ENCODE measurements at places on chromosomes 13 and 19.

GRCh38 chr13:69793783-69794453, 313.7 kb upstream of the ATXN8OS start:
- DNase-seq, result no peak

GRCh38 chr19:52227196-52227940, 37.5 kb downstream of the PPP2R1A start:
- DNase-seq, result no peak

GRCh38 chr13:29956853-29957252, 106.4 kb upstream of the UBL3 start:
- DNase-seq, result no peak

DNA sequence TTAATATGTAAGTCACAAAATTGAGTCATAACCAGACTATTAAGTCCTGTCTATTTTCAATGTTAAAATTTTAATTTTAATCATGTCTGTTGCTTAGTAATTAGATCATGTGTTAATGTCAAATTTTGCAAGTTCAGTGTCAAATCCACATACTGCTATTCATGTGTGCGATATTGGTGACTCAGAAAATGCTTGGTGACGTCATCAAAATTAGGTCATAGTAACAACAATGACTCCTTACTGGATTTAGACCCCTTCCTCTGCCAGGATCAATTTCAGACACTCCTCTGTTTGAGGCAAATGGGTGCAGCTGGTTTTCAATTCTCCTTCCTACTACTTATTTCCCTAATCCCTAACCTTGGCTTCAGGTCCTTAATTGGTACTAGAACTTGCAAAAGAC, 1394.3 kb upstream of the SLC10A2 start:
- DNase-seq, result no peak

DNA sequence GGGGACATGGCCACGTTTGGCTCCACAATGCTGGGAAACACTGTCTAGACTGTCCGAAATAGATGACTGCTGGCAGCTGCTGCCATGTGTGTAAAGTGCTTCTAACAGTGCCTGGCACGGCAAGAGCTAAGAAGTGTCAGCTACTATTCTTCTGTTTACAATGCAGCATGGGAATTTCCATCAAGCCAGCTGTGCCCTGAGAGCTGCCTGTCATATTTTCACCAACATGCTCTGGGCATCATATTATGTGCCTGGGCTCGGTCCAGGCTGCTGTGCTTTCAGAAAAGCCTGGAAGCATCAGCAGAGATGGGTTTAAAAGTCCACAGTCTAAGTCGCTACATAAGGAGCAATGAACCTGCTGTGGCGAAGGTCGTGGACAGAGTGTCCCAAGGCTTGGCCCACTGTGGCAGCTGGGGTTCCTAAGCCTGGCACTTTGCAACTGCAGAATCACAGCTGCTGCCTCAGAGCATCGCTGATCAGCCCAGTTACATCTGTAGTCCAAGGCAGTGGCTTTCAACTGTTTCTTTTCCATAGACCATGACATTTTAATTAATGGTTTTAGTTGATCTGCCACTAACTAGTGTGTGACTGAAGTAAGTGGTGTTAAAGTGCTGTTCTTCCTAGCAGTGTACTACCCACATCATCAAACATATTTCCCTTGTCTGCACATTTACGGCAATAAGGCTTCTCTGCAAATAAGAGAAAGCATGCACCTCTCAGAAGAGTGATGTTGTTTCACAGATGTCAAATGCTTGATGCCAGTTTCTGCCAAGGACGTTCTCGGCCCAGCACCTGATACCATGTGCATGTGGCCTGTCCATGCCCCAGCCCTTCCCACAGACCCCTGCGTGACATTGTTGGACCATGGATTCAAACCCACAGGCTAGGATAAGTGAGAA, 95.7 kb upstream of the C1QTNF9B start:
- DNase-seq, result no peak

GRCh38 chr13:46288570-46289259, 77.0 kb downstream of the LRRC63 start:
- peak; percentile 21 for DNase-seq

DNA sequence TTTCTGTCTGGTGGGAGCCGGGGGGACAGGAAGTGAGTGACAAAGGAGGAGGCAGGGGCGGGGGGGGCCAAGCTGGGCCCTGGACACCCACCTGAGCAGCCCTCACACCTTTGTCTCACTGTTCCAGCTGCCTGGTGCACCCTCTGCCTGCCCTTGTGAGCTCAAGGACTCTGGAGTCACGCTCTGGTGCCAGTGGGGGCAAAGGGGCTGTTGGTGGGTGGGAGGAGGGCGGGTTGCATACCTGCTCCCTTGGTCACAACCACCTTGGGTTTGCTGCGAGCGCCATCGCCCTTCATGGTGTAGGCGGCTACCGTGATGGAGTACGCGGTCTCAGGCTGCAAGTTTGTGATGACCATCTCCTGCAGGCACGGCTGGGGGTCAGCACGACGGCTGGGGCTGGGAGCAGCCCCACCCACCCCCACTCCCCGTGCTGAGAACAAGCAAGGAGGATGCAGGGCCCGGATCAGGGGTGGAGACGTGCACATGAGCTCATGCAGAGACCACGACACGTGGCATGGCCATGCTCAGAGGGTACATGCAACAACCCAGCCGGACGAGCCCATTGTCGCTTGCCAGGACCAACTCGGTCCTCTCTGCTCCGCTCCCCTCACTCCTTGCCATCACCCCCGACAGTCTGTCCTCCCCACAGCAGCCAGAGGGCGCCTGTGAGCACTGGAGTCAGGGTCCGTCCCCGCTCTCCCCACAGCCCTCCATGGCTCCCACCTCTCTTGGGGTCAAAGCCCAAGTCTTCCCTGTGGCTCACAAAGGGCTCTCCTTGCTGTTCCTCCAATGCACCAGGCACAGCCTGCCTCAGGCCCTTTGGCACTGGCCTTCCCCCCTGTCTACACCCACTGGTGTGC, 114.9 kb downstream of the PTPRS start:
- no peak for DNase-seq

DNA sequence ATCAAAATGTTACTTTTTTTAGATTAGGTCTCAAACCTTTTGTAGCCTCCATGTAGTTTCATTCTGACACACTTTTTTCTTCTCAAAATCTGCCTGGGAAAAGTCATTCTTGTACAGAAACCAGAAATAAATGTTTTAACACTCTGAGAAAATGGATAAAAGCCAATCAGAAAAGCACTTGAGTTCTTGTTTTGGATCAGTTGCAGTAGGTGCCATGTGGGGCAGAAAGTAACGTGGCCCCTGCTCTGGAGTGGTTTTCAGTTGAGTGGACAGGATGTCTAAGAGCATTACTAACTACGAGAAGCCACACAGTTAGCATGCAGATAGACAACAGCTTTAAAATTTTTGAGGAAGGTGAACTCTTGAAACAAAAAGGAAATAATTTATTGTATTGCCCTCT, 19.1 kb downstream of the GPR183 start:
- DNase-seq, result no peak

GRCh38 chr13:60288569-60288968, 108.5 kb upstream of the TDRD3 start:
- DNase-seq, result peak; percentile 76

GRCh38 chr13:111204438-111205177, 89.5 kb downstream of the ARHGEF7 start:
- DNase-seq, result no peak

GRCh38 chr19:29084266-29084665, 128.7 kb downstream of the UQCRFS1 start:
- no peak for DNase-seq

DNA sequence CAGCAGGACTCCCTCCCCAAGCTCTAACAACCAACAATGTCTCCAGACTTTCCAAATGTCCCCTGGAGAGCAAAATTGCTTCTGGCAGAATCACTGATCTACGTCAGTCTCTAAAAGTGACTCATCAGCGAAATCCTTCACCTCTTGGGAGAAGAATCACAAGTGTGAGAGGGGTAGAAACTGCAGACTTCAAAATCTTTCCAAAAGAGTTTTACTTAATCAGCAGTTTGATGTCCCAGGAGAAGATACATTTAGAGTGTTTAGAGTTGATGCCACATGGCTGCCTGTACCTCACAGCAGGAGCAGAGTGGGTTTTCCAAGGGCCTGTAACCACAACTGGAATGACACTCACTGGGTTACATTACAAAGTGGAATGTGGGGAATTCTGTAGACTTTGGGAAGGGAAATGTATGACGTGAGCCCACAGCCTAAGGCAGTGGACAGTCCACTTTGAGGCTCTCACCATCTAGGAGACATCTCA, 6.2 kb upstream of the CEACAM5 start:
- no peak for DNase-seq

DNA sequence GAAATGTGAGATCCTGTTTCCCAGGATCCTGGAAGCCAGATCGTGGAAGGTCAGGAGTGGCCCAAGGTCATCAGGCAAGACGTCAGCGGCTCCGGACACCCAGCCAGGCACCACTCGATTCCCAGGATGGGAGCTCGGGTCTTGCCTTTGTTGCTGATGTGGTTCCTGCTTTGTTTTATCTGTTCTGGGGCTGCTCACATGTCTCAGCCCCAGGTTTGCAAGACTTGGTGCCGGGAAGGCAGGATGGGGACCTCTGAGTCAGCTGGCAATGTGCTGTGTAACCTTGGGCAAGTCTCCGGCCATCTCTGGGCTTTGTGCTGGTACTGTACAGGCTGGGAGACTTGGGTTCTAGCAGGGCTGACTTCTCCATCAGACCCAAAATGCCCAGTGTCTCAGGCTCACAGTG, 1.4 kb upstream of the FCHO1 start:
- no peak for DNase-seq

DNA sequence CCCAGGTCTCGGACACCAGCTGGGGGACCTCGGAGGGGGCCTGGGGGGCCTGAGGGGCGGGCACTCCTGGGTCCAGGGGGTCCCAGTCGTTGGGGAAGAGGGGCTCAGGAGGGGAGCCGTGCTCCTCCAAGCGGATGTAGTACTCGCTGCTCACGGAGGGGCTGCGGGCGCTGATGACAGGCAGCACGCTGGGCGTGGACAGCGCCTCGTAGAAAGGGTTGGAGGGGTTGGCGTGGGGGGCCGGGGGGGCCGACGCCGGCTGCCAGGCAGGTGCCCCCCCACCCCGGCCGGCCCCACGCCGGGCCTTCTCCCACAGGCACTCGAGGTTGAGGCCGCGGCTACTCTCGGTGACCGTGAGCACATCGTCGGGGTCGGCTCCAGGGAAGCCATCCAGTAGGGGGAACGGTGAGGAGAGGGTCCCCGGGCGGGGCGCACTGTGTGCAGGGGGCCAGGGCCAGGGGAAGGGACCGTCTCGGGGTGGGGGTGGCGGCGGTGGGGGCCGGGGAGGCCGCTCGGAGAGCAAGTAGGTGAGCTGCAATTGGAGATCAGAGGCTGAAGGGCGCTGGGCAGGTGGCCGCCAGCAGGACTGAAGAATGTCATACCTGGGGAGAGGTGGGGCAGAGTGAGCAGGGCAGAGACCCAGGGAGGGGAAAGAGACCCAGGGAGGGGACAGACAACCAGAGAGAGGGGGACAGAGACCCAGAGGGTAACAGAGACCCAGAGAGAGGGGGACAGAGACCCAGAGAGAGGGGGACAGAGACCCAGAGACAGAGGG, 12.1 kb downstream of the LMTK3 start:
- DNase-seq, result no peak

GRCh38 chr13:91295712-91296410, 51.6 kb upstream of the MIR17HG start:
- no peak for DNase-seq

DNA sequence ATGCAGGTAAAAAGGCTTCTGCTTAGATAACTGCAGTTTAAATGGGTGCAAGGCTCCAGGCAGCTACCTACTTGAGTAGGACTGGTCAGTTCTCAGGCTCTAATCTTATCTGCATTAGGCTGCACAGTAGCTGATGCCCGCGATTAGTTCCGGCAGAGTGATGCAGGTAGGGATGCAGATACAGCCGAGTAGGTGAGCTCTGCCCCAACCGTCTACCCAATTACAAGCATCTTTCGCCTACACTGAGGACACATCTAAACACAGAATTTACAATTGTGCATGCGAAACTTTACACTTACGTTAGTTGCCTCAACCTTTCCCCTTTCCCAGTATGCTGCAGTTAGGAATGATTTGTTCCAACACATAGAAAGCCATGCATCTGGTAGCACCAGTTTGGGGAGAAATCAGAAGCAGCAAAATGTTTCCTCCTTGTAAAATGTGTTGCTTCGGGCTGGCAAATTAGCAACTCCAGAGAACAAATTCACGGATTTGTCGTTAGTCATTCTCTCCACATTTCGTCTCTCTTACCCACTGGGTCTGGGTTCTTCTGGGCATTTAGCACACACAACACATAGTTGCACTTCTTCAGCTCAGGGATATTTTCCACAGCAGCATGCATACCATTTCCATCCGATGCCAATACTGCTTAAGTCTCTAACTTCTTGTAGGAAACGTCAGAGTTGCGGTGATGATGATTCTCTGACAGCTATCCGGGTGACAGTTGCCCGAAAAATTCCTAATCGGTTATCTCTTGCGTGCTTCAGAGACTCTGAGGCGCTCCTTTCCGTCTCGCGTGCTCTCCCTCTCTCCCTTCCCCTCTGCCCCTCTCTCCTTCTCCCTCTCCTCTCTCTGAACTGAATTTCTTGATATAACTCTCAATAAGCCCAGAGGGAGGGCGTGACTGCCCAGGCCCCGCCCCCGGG, at the start of gene PCDH9:
TSS of gene PCDH9 (minus strand) at position 856 of the 923 bp plus-strand sequence. CDS start 1,896 bp downstream, outside the sequence.
- DNase-seq, result peak; percentile 60

DNA sequence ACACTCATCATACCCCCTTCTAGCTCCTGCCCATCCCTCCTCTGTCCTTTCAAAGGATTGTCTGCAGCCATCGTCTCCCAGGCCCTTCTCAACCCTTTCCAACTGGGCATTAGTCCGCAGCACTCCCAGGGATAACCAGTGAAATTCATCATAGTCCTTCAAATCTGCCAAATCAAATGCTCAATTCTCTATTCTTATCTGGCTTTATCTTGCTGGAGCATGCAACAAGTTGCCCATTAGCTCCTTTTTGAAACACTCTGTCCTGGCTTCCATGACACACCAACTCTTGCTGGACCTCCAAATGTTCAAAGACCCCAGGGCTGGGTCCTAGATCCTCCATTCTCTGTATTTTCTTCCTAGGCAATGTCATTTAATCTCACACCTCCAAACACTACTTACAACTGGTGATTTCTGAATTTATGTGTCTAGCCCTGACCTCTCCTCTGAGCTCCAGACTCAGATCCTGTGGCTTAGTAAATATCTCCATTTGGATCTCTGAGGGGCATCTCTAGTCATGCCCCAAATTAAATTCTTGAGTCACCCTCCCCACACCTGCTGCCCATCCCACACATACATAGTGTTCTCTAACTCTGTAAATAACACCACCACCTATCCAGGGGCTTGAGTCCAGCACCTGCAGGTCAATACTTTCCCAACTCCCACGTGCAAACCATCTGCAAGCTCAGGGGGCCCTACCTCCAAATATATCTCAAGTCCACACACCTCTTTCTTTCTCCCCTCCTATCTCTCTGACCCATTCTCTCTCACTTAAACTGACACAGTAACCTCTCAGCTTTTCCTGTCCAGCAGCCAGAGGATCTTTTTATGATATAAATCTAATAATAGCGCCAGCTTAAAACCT, 9.1 kb upstream of the ANKRD10 start:
- DNase-seq, result no peak

DNA sequence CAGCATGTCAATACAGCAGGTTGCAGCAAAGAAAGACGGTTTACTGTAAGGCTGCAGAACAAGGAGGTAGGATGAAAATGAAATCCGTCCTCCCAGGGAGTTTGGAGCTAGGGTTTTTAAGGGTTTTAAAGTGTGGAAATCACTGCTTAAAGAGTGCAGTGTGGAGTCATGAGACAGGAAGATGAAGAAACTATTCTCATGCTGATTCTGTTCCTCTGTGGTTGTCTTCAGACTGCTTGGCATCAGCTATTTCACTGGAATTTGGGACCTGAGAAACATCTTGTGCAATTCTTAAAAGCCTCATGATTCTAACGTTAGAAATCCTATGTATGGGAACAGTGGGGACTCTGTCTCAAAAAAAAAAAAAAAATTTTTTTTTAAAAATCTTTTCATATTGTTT, 11.4 kb downstream of the ZNF331 start:
- no peak for DNase-seq
